NK-92 treated with Interleukin-12 subunit alpha and Interleukin-12 subunit beta, amount 100 ng/mL, for 24 hours (cell line): ENCODE measurements at places on chromosomes 7 and 10.
A peak's percentile ranks its signal among the peaks of the same experiment; 100 is the strongest.

DNA sequence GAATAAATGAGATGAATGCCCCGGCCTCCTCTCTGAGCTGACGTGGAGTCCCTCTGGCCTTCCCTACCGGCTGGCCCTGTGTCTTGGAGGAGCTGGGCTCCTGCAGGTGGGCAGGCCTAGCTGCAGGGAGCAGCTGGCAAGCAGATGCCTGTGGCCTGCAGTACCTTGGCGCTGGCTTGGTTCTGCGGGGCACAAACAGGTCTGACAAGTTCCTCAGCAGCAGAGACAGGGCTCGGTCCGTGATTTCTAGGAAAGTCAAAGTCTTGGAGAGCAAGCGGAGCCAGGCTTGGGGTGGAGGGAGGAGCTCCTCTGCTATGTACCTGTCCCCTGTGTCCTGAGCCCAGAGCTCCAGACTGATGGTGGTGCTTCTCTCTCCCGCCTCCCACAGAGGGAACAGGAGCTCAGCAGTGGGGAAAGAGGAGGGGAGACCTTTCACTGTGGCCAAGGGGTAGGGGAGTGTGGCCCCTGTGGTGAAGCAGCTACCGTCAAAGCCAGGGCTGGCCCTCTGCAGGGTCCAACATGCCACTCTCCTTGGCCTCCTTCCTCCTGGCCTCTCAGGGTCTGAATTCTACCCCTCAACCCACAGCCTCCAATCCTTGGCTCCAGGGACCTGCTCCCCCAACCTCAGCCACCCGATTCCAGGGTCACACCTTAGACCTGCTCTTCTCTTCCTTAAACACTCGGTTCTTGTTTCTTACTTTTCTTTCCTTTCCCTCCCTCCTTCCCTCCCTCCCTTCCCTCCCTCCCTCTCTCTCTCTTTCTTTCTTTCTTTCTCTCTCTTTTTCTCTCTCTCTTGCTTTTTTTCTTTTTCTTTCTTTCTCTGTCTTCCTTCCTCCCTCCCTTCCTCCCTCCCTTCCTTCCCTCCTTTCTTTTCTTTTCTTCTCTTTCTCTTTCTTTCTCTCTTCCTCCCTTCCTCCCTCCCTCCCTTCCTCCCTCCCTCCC, 20.1 kb downstream of the MYL10 start:
- no peak for DNase-seq

- DNase-seq: peak; percentile 21
These were observed 60.0 kb upstream of the STEAP1B start for GRCh38 chr7:22559829-22560489.

- no peak for DNase-seq
These were observed 22.3 kb upstream of the CAMK1D start for GRCh38 chr10:12327074-12327473.

DNA sequence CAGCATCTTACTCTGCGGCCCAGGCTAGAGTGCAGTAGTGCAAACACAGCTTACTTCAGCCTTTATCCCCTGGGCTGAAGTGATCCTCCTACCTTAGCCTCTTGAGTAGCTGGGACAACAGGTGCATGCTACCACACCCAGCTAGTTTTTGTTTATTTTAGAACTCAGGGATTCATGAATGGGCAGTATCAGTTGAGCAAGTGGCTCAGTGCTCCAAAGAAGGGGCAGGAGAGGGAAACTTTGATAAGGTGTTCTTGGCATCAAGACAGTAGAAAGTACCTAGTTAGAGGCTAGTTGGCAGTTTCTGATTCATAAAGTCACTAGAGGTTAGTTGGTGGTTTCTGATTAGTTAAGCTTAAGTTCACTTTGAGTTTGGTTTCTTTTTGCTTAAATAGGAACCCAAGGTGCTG, 18.4 kb downstream of the TRIM24 start:
- DNase-seq: no peak

DNA sequence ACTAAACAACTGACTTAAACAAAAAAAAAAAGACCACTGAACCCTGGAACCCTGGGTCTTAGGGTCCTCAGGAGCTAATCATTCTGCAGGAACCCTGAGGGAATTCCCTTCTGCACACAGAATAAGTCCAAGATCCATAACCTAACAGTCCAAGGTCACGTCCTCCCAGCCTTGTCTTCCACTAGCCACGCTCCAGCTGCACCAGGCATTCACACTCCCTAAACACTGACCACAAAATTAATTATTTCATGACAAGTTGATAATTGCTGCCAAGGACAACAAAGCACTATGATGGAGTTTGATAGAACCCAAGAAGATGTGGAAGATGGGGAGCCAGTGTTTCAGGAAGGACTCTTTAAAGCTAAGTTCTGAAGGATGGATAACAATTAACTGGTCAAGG, 130.6 kb downstream of the SH3PXD2A start:
- DNase-seq: no peak

DNA sequence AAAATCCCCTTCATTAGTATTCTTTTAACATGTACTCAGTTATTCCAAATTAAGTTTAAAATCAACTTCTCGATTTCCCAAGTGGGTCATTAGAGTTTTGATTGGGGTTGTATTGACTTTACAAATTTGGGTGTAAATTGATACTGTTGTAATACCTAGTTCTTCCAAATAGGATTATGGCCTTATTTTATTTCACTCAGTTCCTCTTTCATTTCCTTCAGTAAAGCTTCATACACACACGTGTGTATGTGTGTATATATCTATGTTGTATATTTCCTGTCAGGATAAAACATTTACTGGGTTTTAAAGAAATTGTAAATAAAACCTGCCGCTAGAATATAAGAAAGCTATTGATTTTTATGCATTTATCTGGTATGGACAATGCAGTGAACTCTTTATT, 15.9 kb downstream of the YME1L1 start:
- no peak for DNase-seq

DNA sequence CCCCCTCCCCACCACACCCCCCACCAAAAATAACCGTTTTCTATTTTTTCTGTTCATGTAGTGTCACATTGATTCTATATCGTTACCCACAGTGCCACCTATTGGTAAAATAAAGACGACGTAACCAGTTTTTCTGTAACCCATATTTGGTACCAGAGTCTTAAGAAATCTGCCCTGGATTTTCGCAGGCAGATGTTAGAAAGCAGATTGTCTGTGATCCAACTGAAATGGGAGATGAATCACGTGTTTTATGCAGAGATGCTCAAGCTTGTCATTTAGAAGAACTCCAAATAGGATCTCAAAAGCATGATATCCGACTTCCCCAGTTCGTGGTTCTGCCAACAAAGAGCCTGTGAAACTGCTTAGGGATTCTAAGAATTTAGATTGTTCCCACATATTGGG, 261.1 kb upstream of the CSTF2T start:
- no peak for DNase-seq

DNA sequence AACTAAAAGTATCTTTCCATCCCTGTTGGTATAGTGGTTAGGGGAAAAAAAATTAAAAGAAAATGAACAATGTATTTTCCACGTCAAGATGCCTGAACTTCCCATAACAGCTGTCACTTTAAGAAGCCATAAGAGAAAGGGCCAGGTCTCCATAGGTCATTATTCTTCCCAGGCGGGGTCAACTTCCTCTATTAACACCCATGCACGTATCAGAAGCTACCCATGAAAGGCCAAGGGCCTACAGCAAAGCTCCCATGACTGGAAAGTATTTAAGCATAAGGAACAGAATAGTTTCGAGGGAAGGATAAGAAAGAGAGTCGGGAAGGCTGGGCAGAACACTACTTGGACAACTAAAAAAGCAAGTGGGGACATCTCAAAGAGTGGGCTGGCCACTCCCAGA, 40.1 kb downstream of the RBM28 start:
- DNase-seq: no peak

- DNase-seq: no peak
These were observed 658.2 kb downstream of the GATA3 start for GRCh38 chr10:8712656-8713055.

- no peak for DNase-seq
These were observed 63.7 kb downstream of the ARHGAP12 start for GRCh38 chr10:31864834-31865518.

- no peak for DNase-seq
These were observed 47.5 kb downstream of the ANKMY2 start for GRCh38 chr7:16598015-16598414.

GRCh38 chr10:30384701-30385201, 35.7 kb upstream of the MTPAP start:
- DNase-seq: no peak

DNA sequence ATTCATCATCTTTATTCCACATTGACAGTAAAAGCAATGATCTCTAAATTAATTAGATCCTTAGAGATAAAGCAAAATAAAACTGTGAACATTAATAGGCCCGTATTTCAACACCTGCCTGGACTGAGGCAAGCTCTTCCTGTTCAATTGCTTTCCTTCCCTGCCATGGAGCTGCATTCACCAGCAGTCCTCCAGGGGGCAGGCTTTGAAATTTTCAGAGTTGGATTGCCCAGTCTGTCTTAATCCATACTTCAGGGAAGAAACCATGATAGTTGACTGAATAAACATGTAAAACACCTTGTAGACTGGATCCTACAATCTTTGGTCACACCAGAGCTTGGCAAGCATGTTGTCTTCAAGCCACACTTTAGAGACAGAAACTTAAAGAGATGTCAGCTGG, 936.6 kb downstream of the NRG3 start:
- no peak for DNase-seq

- DNase-seq: no peak
These were observed 131.1 kb downstream of the KCND2 start for GRCh38 chr7:120404042-120404441.

DNA sequence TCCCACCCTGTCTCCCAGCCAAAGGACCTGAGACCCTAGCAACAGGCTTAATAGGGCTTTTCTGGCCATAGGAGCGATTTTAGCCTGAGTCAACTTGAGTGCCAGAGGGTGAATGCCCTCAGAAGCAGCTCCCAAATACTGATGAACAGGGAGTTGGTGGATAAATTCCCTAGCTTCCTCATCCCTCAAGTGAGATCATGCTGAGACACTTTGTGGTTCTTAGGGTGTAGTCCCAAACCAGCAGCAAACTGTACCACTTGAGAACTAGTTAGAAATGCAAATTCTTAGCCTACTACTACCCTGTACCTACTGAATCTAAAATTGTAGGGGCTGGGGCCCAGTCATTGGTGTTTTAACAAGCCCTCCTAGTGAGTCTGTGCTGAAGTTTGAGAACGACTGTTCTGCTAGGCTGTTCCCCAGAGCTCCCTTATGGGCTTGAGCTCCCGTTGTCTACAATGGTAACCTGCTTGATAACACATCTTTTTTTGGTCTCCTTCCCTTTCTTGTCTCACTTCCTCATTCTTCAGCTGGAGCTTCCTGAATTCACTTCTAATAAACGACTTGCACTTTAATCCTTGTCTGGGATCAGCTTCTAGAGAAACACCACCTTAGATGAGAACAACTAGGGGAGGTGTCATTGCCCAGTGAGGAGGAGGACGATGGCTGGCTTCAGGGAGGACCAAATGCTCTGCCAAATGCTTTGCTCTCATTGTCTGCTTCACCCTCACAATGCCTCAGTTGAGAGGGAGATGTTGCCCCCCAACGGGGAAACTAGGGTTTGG, 18.2 kb upstream of the CDH23 start:
- no peak for DNase-seq

DNA sequence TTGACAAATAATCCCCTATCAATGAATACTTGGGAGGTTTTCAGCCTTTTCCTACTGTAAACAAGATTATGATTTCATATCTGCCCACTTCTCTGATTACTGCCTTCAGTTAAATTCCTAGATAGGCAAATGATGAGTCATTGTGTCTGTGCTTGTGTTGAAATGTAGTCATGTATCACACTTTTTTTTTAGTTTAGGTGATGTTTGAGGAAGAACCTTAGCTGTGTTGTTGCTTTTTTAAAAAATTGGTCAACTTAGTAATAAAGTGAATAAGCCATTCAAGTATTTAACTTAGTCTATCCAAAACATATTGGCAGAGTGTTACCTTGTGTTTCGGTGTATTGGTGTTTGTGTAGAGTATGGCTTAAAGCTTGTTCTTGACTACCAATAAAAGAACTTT, 60.0 kb downstream of the WAC start:
- no peak for DNase-seq

DNA sequence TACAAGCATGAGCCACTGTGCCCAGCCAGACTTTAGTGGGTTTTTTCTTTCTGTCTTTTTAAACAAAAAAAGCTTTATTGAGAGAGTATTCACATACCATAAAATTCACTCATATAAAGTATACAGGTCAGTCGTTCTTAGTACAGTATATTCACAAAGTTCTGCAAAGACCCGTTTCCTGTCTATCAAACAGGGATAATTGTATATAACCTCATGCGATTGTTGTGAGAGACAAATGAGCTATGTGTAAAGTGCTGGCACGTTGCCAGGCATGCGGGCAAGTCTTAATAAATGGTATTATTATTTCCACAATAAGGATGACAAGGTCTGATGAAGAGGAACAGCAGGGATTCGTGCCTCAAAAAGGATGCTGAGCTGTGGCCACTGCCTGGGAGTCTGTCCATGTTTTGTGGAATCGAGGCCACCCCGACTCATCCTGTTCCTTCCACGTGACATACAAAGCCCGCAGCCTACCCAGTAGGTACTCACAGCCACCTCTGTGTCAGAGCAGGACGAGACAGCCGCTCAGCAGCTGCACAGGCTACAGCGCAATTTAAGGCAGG, 51.6 kb downstream of the SMKR1 start:
- DNase-seq: no peak

DNA sequence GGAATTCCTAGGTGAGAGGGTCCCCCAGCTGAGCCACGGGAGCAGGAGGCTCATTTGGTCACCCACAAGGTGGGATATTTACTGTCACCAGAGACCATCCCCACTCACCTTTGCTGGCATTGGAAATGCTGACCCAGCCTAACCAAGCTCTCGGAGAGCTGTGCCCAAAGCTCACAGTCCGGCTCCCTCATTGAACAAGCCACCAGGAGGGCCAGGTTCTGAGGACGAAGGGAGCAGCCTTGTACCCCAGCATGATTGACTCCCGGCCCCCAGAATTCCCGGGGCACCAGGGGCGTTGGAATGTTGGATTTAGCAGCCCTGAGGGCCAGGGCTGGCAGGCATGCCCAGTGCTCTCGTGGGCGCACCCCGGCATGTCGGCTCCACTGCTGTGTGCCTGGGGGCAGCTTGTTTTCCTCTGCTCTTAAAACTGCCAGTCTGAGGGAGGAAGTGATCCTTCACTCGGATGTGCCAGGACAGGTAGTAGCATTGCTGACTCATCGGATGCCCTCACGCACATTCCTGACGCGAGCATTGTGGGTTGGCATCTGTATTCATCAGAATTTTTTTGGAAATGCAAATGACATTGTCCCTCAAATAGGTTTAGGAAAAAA, 23.3 kb downstream of the CLIP2 start:
- no peak for DNase-seq

- no peak for DNase-seq
These were observed 98.0 kb downstream of the NPSR1 start for GRCh38 chr7:34756025-34756437.

GRCh38 chr7:110898516-110898915, 192.4 kb upstream of the LRRN3 start:
- DNase-seq: no peak

GRCh38 chr7:128890306-128891109, 20.0 kb downstream of the KCP start:
- DNase-seq: no peak
